HS-5 (cell line): ENCODE measurements at places on chromosomes 1 and 21.

DNA sequence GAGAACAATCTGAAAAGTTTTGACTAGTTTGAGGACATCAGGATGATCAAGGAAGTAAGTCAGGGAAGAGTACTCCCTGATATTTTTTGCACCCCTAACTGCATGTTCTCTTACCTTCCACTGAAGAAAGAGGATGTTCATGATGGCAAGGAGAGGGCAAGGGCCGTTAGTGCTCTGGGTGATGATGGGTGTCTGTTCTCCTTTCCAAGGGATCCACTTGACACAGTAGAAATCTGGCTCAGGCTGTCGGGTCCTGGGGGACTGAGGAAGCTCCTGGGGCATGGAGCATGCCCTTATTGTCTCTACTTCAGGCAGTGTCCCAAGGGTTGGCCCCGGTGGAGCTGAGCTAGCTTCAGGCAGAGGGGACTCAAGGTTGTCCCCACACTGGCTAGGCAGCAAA is 4.7 kb downstream of the MINDY1 start:
- no peak for DNase-seq

- DNase-seq: no peak
Measured at GRCh38 chr1:3211582-3212375, 142.8 kb downstream of the PRDM16 start.

- no peak for DNase-seq
Measured at GRCh38 chr21:41961753-41962152, 7.9 kb upstream of the C2CD2 start.

GRCh38 chr1:57321776-57322175 is 102.1 kb downstream of the DAB1 start:
- no peak for DNase-seq

- no peak for DNase-seq
Measured at GRCh38 chr1:211910113-211910884, 79.7 kb upstream of the LPGAT1 start.

DNA sequence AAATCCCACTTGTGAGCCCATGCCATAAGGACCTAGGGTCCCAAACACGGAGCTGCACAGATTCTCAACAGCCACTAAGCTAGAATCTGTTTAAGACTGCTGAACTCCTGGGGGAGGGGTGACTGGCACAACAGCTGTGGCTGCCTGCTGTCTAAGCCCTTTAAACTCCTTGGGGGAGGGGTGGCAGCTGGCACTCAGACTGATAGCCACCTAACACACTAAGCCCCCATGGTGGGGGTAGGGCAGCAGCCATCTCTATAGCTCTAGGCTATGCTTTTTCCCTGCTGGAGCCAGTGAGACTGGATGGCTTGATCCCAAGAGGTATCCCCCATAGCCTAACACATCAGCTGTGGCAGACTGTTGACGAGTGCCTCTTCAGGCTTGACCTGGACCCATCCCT is 73.3 kb upstream of the FMO3 start:
- no peak for DNase-seq

- DNase-seq: no peak
Measured at GRCh38 chr1:227257964-227258363, 60.3 kb downstream of the CDC42BPA start.

GRCh38 chr1:198793714-198794113 is 154.9 kb downstream of the PTPRC start:
- DNase-seq: no peak

DNA sequence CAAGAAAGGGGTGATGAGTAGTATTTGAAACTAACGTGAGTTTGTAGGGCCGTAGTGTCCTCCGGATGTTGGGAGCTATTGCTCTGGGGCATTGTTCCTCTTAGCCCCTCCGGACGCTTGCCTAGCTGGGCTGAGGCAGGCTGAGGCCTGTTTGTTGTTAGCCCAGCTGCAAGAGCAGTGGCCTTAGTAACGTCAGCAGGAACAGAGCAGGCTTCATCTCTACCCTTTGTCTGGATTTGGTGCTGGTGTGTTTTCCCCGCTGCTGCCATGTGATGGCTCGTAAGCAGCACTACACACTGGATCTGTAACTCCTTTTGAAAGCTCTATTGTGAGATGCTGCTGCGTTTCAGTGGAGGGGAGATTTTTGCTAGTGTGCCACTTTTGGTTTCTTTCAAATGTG is 57.6 kb downstream of the DNM3 start:
- DNase-seq: no peak

- no peak for DNase-seq
Measured at GRCh38 chr1:1219341-1219740, 5.4 kb upstream of the TNFRSF4 start.
